AG08395 (cell line): ENCODE measurements at places on chromosomes 4 and X.

GRCh38 chr4:25413261-25413660, 36.2 kb downstream of the ANAPC4 start:
- DNase-seq: no peak

DNA sequence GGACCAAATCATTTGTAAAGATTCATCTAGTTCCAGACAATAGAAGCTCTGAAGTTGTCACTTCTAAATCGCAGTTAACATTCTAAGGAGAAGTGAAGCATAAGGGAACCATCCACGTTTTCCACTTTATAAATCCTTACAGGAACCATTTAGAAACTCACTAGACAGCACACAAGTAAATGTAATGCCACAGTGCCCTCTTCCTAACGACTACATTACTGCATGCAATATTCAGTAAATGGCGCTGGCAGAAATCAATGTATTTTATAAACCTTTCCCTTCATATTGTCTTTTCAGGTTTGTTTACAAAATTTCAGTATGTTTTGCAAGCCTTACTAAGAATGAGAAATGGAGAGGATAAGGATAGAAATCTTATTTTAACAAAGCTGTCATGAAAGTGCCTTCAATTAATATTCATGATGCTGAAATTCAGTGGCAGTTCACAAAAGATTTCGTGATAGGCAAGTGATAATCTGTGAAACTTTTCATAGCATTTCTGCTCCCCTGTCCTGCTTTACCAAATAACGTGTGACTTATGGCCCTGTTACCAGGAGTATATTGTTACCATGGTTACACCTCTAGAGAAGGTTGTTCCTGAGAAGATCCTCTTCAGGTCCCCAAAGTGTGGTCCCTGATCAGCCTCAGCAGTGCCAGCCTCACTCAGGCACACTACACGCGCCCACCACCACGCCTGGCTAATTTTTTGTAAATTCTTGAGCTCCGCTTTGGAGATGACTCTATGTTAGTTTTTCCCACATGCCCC, 54.2 kb downstream of the TMA16 start:
- DNase-seq: peak; percentile 58

GRCh38 chr4:157226601-157227000, 6.1 kb downstream of the GRIA2 start:
- no peak for DNase-seq

- no peak for DNase-seq
Measured at GRCh38 chr4:176964116-176964691, 171.5 kb upstream of the VEGFC start.

DNA sequence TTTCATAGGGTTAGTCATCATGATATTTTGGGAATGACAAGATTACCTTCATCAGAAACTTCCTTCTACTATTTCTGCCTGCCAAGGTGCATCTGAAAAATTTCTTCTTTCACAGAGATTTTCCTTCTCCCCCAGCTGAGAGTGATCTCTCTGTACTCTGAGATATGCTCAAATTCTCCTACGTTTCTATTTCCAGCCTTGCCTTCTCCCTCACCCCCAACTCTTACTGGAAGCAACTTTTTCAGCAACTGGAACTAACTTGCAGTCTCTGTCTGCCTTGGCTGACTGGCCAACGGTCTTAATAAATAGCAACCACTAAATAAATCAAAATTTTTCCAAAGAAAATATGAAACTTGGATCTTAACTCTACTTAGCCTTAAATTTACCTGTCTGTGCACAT, 122.3 kb downstream of the MAML3 start:
- DNase-seq: no peak
